ENCODE measurements at places on chromosomes 3 and 15.

GRCh38 chr3:40292637-40293349 lies 16.7 kb upstream of the EIF1B start:
- DNase-seq, result no peak

- DNase-seq, result no peak
Measured at GRCh38 chr3:171967932-171968678, 71.3 kb upstream of the FNDC3B start.

DNA sequence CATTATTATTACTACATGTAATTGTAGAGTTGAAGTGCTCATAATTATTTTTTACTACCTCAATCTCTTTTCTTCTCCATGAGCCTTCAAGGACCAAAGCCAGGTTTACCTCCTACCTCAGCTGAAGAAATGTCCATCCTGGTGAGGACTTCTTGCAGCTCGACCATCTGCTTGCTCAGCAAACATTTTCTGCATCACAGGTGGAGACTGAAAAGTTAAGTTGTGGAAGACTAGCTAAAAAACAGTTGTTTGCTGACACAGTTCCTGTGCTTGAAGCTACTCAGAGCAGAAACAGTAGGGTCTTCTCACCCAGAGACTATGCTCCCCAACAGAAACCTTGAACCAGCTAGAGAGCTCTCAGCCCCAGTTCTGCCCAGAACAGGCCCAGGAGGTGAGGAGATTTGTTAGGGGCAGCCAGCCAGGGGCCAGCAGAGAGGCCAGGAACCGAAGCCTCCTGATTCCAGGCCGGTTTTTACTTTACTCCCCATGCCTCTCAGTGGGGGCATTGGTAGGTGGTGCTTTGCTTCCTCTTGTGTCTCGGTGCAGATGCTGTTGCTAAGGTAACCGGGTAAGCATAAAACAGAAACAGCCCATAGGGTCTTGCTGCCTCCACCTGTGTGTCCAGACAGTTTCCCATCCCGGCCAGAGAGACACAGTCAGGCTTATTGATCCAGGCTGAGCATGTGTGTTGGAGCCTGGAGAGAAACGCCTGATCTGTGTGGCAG lies 54.9 kb downstream of the CCNL1 start:
- DNase-seq, result no peak

GRCh38 chr3:117045143-117045542 lies 335.6 kb downstream of the TUSC7 start:
- DNase-seq, result no peak

GRCh38 chr3:126834596-126835471 lies 130.8 kb downstream of the CHCHD6 start:
- DNase-seq, result no peak

GRCh38 chr3:119145500-119146167 lies at the start of gene TEX55:
TEX55 (plus strand) TSS chr3:119146165; CDS start chr3:119146190, 25 bp downstream.
- no peak for DNase-seq

DNA sequence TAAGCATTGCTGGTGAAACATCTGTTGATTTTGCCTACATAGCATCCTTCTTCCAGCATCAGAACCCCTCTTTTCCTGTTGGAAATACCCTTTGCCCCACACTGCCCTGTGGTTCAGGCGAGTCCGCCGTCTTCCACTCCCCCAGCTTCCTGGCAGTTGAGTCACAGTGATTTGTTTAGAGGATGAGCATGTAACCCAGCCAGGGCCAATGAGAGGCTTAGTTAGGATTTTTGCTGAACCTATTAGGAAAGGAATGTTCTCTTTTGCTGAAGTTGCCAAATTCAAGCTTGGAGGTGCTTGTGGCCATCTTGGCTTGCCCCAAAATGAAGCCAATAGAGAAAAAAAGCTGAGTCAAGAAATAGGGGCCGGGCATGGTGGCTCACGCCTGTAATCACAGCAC lies 19.0 kb upstream of the MEX3B start:
- DNase-seq, result no peak

DNA sequence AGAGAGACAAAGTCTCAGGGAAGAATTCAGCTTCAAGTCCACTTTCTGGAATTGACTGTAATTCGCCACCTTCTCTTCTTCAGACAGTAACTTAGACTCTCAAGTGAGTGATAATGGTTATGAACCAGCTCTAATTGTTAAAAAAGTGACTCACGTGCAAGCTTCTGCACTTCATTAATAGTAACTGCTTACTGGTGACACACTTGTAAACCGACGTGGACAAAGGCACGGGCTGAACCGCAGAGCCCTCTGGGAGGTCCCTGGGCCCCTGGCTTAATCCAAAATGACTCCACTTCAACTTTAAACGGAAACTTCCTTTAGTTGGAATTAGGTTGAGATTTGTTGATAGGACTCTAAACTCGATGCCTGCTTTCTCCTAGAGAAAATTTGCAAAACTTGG lies 17.0 kb downstream of the MUC4 start:
- DNase-seq, result no peak

GRCh38 chr15:55774113-55774970 lies 31.4 kb upstream of the PRTG start:
- peak; percentile 21 for DNase-seq

GRCh38 chr15:66897971-66898370 lies 167.4 kb upstream of the SMAD3 start:
- DNase-seq, result no peak

- no peak for DNase-seq
Measured at GRCh38 chr3:186184021-186184420, 75.1 kb upstream of the ETV5 start.

- DNase-seq, result no peak
Measured at GRCh38 chr3:178318941-178319816, 217.1 kb upstream of the KCNMB2 start.

GRCh38 chr3:139292711-139293664 lies 50.8 kb upstream of the MRPS22 start:
- DNase-seq, result no peak

GRCh38 chr3:15279205-15279604 lies 53.2 kb downstream of the SH3BP5 start:
- no peak for DNase-seq

DNA sequence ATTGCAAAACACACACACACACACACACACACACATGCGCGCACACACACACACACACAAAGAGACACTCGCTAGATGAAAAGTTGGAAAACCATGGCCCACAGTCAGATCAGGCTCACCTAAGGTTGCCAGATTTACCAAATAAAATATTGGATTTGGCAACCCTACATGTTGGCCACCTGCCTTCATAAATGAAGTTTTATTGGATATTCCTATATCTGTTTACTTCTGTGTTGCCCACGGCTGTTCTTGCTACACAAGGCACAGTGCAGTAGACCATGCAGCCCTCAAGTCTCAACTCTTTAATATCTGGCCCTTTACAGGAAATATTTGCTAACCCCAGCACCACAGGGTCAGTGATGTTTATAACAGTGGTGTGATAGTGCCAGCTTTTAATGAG lies 445.0 kb upstream of the PROK2 start:
- no peak for DNase-seq
